ENCODE measurements at places on chromosomes 2 and 18.

DNA sequence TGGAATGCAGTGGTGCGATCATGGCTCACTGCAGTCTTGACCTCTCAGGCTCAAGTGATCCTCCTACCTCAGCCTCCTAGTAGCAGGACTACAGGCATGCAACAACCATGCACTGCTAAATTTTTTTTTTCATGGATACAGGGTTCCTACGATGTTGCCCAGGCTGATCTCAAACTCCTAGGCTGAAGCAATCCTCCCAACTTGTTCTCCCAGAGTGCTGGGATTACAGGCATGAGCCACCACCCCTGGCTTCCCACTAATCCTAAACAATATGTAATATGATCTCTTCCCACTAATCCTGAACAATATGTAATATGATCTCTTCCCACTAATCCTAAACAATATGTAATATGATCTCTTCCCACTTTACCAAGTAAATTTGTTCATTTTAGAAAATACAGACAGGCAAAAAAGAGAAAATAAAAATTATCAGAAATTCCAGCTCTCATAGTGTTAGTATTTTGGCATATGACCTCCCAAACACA is 33.7 kb upstream of the C18orf32 start:
- DNase-seq, result no peak

DNA sequence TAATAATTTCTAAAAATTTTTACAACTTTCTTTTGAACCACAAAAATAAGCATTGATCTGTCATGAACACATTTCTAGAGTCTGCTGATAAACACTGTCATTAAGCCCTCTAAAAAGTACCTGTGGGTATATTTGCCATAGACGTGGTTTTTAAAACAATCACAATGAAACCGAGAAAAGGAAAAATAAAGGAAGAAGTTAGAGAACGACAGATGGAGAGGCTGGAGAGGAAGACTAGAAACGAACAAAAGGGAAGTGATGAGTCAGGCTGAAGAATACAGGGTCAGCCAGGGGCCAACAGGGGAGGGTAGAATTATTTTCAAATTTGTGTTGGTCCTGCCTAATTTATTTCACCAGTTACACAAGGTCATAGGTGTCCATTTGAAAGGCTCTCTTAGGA is 62.0 kb downstream of the MYL12B start:
- no peak for DNase-seq

DNA sequence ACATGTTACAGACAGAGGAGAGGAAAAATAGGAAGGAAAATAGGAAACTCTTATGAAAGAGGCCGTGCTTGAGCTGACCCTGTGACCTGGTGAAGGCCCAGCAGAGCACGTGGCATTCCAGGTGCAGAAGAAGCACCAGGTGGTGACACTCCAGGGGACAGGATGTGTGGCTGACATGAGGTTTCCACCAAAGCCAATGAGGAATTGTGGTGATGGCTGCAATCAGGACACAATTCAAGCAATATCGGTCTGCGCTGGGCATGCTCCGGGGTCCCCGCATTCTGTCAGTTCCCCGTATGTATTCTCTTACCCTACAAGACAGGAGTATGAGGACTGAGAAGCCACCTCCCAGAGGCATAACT is 504.2 kb downstream of the EIPR1 start:
- DNase-seq, result no peak

GRCh38 chr2:45439788-45440773 is 171.0 kb downstream of the SRBD1 start:
- no peak for DNase-seq

GRCh38 chr2:220366765-220367164 is 739.3 kb downstream of the SLC4A3 start:
- no peak for DNase-seq

DNA sequence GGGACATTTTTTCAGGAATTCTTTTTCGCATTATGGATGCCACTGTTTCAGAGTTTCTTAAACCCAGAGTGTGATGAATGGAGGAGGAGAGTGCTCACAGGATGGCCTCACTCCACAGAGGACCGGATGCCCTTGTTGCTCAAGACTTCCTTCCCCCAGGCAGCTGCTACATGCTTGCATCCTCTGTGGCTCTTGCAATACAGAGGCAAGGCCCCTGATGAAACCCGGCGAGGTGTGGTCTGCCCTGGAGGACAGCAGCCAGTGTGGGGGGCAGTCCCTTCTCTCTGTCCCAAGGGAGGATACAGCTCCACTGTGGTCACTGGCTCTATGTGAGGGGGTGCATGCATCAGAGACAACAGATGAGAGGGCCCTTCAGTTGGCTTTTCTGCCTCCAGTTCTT is 109.6 kb downstream of the SH3RF3 start:
- peak; percentile 4 for DNase-seq

DNA sequence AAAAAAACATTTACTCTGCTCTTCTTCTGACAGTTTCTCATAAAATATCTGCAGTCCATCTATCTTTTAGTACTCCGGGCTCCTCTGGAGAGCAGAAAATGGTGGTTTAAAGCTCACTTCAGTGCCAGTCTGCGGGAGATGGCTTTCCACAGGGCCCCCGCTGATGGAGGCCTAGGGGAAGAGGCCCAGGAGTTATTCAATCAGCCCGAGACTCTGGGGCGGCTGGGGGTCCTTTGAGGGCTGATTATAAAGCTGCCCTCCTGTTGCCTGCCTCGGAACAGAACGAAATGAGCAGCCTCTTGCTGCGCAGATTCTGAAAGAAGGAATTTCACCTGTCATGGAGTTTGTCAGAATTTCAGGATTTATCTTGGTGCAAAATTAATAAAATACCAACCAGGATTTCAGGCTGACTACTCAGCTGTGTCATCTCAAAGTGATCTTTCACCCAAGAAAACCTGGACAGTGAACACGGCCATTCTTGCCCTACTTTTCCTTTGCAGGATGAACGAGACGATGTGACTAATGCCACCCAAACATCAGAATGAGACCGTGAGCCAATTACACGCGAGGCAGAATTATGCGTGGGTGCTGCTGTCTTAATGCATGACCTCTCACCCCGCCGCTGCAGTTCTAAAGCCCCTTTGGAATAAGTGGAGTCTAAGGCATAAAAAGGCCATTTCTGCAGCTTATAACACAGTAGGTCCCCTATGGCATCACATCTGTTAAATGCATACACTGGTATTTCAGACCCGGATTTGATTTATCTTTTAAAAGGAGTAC is 273.8 kb downstream of the ZNF521 start:
- DNase-seq, result no peak

DNA sequence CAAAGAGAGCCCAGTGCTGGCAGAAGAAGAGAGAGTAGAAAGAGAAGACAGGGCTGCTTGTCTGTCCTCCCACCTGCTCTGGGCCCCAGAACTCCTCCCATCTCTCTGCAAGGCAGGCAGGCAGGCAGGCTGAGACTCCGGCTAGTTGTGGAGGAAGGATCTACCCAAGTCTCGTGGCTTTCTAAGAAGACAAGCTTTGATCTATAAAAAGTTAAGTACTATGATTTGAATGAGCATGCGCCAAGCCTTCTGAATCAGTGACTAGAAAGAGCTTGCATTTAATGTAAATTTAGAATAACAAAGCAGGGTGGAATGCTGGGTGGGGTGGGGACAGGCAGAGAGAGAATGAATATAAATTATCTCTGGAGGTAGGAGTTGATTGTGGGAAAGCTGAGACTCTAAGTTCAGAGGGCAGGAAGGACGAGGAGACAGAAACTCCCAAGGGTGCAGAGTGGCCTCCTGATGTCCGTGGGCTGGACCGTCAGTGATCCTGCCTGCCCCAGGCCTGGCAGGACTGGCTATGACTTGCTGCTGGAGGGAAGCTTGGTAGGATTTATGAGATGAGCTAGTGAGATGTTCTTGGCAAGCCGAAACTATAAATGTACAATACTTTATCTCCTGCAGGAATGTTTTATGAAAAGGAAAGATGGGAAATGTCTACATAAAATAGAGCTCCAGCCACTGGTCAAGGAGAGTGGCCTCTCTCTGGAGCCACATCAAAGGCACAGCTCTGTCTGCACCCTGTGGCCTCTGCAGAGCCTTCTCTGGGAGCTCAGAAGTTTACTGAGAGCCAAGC is 447.5 kb downstream of the TNS1 start:
- DNase-seq, result no peak

All from stimulated activated CD8-positive, alpha-beta memory T cell treated with anti-CD3 and anti-CD28 coated beads, Interleukin-15, amount 100 ng/mL, for 1 hour (primary cell).